ENCODE measurements at places on chromosomes 5 and 9.

GRCh38 chr9:113574441-113575262 lies 111.1 kb downstream of the RGS3 start:
- DNase-seq = no peak

GRCh38 chr5:162593881-162594280 lies 526.3 kb downstream of the GABRG2 start:
- no peak for DNase-seq

- DNase-seq = no peak
Measured at GRCh38 chr5:118392491-118392890, 595.9 kb downstream of the DTWD2 start.

GRCh38 chr5:73649926-73650325 lies 23.9 kb downstream of the ARHGEF28 start:
- DNase-seq = no peak

DNA sequence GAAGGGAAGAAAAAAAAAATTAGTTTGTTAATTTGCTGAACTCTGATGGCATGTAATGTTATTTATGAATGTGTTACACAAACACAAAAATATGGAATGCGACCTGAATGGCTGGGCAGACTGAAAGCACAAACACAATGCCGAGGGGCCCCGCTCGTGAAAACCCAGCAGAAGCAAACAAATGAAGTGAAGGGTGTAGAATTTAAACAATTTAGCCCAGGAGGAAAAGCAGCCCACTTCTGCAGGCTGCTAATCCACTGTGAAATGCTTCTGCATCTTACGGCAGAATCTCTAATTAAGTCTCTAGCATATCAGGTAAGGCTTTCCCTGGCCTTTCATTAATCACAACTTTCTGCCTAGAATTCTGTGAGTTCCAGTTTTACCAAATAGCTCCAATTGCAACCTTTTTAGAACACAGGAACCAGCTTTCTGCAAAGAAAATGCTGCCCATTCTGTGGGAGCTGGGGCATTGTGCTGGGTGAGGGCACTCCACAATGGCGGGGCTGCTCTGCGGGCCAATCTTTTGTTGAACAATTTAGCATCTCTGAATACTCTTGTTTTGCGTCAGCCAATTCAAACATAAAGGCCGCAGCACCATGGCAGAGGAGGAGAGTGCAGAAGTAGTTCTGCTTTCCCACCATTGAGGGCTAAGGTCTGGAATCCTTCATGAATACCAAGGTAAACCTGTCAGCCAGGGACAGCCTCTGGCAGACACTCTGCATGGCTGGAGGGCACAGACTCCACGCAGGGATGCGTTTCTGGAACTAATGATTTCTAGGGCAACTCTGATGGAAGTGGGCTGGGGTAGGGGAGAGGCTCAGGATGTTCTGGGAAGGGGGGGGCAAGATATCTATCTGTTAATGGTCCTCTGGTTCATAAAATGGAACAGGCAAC lies 66.4 kb downstream of the PTCH1 start:
- DNase-seq = no peak

DNA sequence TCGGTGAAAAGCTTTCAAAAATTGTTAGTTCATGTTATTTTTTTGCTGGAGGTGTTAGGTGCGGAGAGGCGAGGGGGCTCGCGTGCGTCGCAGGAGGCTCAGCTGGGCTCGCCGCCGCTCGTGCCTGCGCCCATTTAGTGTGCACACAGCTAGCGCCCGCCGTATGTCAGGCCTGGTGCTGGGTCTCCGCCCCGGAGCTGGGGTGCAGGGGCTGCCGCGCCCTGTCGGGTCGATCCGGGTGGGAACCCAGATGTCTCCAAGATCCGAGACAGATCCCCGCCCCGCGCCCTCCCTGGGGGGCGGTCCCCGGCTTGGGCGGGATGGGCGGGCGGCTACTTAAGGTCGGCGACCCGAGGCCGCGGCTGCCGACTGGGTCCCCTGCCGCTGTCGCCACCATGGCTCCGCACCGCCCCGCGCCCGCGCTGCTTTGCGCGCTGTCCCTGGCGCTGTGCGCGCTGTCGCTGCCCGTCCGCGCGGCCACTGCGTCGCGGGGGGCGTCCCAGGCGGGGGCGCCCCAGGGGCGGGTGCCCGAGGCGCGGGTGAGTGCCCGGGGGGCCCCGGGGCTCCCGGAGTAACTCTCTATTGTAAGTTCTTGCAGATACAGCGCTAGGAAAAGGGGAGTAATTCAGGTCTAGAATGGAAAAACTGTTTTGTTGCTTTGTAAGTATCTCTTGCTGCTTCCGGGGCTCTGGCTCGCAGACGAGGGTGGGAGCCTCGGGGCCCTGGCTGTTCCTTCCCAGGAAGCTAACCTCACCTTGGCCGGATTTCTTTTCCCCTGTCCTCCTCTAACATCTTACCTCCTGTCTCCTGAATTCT lies 31.7 kb downstream of the GSN start:
- DNase-seq = peak; percentile 60

DNA sequence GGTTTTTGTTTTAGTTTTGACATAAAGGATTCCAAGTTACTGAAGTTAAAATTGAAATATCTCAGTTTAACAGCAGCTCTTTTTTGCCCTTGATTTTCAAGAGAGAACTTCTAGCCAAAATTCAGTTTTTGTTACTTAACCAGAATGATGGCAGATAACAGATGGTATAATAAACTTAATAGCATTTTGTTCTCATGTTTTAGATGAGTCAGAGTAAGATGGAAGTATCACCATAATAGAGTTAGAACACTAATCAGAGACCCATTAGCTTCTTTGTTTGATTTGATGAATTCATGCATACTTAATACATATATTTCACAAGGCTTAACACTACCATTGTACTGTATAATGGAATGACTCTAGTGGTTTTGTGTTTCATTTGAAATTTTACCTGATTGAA lies 11.9 kb downstream of the ZCCHC9 start:
- no peak for DNase-seq

DNA sequence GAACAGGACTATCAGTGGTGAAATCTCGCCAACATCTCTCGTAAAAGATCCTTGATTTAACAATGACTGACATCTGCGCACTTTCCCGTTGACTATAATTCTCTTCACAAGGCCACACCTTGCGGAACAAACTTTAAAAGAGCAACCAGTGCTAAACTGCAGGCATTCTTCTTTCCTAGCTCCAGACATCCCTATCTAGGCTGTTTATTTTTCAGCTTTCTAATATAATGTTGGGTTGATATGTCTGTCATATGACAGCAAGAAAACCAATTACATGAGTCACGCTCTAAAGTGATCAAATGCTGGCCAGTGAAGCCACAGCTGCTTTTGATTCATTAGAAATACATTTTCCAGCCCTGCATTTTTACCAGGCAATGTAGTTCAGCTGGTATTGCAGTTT lies 162.5 kb downstream of the ELAVL2 start:
- DNase-seq = no peak

GRCh38 chr9:107043886-107044285 lies 180.9 kb downstream of the ZNF462 start:
- DNase-seq = no peak

DNA sequence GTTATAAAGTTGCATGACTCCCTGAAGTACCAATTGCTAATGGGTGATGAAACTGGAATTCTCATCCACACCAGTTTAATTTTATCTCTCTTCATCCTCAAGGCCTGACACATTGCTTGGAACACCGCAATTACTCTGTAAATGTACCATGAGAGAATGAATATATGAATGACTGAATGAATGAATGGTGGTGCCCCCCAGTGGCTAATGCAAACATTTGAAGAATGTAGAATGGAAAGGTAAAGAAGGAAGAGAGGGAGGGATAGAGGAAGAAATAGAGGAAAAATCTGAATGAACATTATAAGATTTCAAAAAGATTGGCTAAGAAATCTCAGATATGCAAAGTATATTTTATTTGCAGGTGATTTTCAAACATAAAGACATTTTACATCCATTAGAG lies 13.1 kb downstream of the PAPPA start:
- no peak for DNase-seq

- no peak for DNase-seq
Measured at GRCh38 chr5:56514245-56514644, 281.1 kb upstream of the ANKRD55 start.

- DNase-seq = no peak
Measured at GRCh38 chr9:136685790-136686533, 1.3 kb downstream of the AGPAT2 start.

GRCh38 chr5:89613222-89613956 lies 730.4 kb upstream of the MEF2C start:
- DNase-seq = no peak

- DNase-seq = no peak
Measured at GRCh38 chr5:180779985-180780610, 22.5 kb downstream of the MGAT1 start.

DNA sequence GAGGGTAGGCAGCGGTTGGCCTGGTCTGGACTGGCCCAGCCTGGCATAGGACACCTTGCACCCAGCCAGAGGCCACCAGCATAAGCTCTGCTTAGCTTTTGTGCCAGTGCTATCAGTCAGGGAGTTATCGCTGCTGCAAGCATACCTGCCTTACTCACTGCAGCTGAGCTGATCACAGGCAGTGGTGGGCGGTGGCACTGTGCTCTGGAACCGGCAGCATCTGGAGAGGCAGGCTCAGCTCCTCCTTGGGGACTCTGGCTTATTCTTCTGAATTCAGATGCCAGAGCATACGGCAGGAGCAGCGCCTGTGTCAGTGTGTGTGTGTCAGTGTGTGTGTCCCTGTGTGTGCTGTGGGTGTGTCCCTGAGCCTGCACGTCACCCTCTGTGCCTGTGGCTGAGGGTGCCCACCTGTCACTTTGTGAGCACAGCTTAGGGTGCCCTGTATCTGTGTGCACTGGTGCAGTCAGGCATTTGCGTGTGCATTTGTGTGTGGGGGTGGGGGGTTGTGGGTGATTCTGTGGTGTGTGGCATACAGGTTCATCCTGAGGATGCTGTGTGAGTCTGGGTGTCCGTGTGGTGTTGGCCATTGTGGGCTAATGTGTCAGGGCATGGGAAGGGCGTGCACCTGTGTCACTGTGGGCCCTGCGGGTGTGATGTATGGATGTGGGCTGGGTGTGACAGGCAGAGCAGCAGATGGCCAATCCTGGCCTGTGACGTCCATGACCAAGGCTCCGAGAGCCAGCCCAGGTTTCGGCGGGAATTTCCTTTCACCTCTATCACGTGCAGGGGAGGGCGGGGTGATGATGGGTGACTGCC lies 23.5 kb downstream of the LMX1B start:
- DNase-seq = no peak

- no peak for DNase-seq
Measured at GRCh38 chr9:90611568-90611967, 31.1 kb downstream of the DIRAS2 start.

DNA sequence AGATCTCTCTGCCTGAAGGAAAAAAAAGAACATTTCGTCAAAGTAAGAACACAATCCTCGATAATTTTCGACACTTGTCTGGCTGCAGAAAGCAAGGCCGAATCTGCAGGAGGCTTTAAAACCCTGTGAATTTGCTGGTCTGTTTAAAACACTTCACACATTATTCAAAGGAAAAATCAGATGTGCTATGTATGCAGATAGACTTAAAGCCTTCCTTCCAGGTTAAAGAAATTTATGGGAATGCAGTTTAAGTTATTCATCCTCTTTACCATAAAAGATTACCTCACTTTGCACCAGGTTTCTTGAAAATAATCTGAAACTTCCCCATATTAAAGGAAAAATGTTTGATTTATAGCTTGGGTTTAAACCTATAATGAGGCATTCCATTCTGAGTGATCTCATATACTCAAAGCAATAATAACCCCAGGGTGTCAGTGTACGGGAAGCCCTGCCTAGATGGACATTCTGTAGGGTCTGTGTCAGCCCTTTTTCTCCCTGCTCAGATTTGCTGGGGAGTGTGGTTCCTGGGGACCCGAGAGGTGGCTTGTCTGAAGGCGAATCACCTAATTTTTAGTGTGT lies 323.5 kb upstream of the SLC24A2 start:
- no peak for DNase-seq

DNA sequence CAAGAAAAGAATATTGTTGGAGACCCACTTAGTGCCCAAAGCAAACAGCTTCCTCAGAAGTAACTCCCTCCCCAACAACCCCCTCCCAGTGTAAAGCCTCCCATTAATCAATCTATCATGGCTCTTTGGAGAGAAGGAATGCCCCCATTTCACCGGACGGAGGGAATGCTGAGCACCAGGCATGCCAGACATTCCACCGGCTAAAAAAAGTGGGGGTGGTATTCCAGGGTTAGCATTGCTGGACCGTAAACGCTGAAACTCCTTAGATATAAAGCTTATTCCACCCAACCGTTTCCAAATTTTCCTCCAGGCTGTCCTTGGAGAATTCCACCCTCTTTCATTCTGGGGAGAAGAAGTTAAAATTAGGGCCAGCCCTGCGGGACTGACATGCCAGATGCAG lies 363 bp upstream of the MAMDC2 start:
- DNase-seq = no peak

DNA sequence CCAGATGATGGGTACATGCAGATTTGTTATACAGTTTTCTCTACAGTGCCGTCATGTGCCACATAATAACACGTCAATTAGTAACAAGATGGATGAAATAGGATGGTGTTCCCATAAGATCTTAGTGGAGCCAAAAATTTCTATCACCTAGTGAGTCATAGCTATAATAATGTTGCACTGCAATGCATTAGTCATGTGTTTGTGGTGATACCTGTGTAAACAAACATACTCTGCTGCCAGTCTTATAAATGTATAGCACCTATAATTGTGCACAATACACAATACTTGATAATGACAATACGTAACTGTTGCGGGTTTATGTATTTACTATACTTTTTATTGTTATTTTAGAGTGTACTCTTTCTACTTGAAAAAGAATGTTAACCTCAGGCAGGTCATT lies 865.4 kb downstream of the MAT2B start:
- no peak for DNase-seq

DNA sequence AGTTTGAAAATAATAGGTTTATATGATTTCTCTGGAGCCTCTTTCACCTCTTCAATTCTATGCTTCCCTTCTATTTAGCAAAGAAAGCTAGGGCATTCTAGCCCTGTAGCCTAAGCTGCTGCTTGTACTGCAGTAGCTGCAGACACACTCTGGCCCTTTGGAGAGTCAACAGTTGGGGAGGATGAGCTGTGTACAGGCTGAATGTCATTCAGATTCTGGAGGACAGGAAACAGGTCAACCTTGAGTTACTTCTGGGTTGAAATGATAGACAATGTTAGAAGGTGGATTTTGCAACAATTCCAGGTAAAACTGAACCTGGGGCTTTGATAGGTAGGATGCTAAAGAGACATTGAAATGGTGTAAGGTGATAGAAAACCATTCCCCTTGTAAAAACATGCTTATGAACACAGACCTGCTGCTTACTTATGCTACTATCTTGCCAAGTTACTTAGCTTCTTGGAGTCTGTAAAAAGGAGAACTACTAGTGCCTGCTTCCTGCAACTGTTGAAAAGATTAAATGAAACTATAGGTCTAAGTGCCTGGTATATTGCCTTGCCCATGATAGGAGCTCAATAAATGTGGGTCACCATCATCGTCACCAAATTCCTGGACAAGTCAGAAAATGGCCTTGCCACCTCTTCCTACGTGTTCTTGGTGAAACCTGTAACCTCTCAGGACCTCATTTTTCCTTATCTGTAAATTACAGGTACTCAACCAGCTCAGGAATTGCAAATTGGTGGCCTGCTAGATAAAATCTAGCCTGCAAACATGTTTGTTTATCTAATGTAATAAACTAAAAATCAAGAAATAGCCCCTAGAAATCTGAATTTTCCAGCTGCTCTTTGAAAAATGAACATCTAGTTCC lies 83.7 kb downstream of the GALNT10 start:
- no peak for DNase-seq

- no peak for DNase-seq
Measured at GRCh38 chr5:132941331-132941730, 22.1 kb downstream of the AFF4 start.
